ENCODE measurements at places on chromosomes 2 and 18.

- no peak for DNase-seq
Measured at GRCh38 chr2:98458667-98459380, 14.2 kb downstream of the INPP4A start.

- no peak for DNase-seq
Measured at GRCh38 chr2:121255358-121255757, 29.6 kb downstream of the TFCP2L1 start.

DNA sequence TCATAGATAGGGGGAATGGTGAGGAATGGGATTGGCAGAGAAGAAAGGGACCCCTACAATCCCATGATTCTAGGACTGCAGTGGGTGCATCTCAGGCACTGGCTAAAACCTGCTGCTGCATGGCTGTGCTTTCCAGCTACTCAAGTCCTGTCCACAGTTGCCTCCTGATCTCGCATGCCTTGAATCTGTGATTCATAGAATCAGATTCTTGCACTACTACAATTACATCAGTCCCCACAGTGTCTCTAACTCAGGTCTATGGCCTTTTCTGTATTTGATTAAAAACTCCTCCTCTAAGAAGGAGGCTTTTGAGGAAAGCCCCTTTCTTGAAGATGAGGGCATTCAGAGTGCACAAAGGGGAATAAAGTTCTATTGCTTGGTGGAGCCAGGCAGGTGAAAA, 117.4 kb downstream of the LRATD1 start:
- no peak for DNase-seq

DNA sequence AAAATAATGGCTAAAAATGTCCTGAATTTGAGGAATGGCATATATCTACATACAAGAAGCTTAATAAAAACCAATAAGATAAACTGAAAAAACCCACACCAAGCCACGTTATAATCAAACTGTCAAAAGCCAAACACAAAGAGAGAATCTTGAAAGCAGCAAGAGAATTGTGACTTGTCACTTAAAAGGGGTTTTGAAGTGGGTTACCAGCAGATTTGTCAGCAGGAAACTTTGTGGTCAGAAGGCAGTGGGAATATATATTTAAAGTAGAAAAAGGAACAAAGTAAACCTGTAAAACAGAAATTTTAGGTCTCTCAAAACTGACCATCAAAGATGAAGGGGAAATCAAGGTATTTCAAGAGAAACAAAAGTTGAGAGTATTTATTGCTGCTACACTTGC, 171.9 kb upstream of the CNTNAP5 start:
- no peak for DNase-seq

DNA sequence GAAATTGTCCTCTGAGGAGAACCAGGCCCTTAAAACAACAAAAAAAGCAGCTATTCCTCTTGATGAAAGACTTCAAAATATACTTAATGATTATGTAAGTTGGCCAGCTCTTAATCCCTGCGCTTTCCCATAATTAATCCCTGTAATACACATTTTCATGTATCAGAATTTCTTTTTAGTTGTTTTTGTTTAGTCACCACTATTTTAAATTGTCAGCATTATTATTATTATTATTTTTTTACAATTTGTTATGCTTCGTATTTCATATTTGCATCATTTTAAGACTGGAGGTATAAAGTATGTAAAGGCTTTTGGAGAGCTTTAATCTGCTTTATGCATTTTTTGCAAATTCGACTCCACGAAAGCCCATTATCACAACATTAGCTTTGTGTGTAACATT, 152.9 kb downstream of the ACOXL start:
- DNase-seq: no peak

DNA sequence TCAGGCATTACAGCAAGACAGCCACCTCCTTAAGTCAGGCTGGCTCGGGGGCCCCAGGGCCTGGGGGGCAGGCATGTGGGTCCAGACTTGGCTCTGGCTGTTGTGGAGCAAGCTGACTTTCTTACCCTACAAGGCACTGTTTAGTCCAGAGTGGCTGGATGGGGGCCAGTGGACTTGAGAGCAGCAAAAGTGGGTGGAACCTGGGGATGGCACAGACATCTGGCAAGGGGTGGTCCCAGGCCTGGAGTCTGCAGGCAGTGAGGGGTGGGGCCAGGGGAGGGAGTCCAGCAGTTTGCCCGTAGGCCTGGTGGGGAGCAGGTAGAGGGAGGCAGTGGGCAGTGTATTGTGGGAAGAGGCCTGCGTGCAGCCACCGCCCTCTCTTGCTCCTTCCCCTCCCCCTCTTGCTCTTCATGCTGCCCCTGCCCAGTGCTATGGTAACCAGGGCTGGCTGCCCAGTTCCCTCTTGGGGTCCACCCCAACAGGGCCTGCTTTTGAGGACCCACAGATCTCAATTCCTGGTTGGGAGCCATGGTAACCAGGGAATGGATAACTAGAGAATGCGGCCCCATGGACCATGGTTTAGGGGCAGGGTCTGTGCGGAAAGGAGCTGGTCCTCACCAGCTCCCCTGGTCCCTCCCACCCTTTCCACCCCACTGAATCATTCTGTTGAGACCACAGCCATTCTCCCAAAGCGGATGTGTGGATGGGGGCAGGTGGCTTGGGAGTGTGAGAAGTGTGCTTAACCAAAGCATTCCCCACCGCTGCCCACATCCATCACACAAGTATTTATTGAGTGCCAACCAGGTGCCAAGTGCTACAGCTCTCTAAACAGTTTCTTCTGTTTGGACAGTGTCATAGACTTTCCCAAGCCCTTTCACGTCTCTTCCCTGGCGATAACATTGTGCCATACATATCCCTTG, 19.3 kb downstream of the SPEG start:
- DNase-seq: peak; percentile 84

- DNase-seq: no peak
Measured at GRCh38 chr2:38138419-38138818, 62.5 kb upstream of the CYP1B1 start.

DNA sequence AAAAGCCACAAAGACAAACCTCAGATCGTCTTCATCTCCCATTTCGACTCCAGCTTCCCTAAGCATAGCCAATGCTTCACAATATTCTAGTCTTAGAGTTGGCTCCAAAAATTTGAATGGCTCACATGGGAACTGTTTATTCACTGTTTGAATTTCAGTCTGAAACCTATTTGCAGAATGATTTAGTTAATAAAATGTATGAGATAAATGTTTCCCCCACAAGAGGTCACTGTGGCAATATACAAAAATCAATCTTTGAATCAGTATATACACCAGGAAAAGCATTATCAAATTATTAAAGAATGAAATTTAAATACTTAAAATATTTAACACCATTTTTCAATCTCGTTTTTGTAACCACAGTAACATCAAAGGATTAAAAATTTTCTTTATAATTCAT, 40.0 kb upstream of the MCM6 start:
- DNase-seq: no peak
